ENCODE measurements at places on chromosomes 3 and 15.

GRCh38 chr3:141996437-141996836 is 120.0 kb downstream of the ATP1B3 start:
- no peak for DNase-seq

GRCh38 chr15:66946578-66947164 is 118.7 kb upstream of the SMAD3 start:
- peak; percentile 48 for DNase-seq

DNA sequence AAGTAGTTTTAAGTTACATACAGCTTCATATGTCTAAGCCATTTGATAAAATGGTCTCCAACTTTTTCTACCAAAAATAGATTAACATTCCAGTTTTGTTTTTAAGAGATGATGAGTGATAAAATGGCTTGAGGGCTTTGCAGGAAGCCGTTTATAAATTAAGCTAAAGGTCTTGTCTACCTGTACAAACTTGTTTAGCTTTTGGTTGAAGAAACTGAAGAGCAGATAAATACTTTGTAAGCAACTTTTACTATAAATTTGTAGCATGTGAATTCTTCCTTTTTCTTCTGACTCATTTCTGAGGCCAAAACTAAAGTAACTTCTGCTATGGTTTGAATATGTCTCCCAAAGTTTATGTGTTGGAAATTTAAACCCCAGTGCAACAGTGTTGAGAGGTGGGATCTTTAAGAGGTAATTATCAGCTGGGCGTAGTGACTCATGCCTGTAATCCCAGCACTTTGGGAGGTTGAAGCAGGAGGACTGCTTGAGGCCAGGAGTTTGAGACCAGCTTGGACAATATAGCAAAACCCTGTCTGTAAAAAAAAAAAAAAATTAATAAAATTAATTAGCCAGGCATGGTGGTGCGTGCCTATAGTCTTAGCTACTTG is 8.2 kb upstream of the NEDD4 start:
- no peak for DNase-seq

GRCh38 chr3:133374708-133375402 is 25.0 kb upstream of the BFSP2 start:
- DNase-seq = no peak

GRCh38 chr3:167032267-167032876 is 347.7 kb downstream of the ZBBX start:
- DNase-seq = no peak

GRCh38 chr3:14847613-14848541 is 29.1 kb downstream of the FGD5 start:
- DNase-seq = no peak

GRCh38 chr15:57861034-57861638 is 154.6 kb downstream of the POLR2M start:
- no peak for DNase-seq
